ENCODE measurements at places on chromosomes 16 and 17.

DNA sequence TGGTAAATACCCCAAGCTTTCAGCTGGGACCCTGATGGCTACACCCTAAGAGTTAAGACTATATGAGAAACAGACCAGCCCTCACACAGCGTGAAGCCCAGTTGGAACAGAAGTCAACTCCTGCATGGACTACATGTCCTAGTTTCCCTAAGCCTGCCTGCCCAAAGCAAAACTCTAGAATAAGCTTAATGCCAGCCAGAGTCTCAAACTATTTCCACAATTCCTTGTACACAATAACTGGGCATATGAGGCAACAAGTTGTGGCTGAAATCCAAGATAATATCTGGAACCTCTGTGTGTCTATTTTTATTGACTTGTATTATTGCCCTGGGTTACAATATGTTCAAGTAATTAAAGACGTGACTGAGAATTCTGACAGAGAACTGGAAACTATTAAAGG lies 19.4 kb downstream of the MYH10 start:
- no peak for DNase-seq

GRCh38 chr17:36665417-36665816 lies 64.0 kb downstream of the MRM1 start:
- no peak for DNase-seq

- DNase-seq: peak; percentile 30
Measured at GRCh38 chr16:47779201-47780016, 318.3 kb downstream of the PHKB start.

GRCh38 chr17:17073581-17074403 lies 31.5 kb downstream of the MPRIP start:
- no peak for DNase-seq

DNA sequence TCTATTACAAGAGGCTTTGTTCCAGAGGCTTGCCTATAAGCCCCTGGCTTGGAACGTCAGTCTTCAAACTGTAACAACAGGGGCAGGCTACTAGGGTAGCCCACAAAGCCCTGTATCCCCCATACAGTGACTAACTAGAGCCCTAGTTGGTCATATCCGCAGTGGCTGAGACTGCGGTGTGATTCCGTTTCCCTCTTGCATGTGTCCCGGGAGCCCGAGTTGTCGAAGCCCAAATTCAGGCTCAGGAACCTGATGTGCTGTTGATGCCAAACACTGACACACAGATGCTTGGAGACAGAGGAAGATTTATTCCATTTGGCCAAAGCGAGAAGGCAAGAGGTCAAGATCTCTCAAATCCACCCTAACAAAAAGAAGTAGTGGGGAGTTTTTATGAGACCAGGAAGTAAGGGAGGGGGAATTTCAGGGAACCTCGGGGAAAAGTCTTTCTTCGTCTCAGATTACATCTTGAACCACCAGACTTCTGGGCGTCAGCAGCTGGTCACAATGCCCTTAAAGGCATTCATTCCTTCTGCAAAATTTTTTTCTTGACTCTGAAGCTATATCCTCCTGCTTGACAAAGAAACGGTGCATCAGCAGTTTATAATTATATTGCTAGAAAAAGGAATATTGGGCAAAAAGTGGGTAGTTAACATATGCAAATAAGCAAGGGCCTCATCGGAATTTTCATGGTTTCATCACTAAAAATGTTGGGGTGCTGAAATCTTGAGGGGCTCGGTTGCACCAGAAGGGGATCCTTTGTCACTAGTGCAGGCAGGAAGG lies 879 bp downstream of the SLFN5 start:
- DNase-seq: peak; percentile 79

DNA sequence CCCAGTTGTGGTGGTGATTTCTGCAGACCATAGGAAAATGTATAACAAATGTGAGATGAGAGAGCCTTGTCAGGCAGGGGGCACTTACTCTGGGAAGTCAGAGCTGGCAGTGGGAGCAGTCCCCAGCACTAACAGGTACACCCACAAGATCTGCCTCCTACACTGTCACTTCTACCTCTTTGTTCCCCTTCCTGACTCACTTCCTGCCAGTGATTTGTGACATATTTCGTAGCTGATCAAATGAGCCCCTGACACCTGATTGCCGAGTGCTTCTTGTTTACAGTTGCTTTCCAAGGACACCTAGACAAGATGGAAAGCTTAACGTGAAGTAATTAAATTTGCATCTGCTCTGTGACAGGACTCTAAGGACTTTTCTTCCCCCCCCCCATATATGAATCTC lies 40.5 kb downstream of the FTO start:
- DNase-seq: no peak

DNA sequence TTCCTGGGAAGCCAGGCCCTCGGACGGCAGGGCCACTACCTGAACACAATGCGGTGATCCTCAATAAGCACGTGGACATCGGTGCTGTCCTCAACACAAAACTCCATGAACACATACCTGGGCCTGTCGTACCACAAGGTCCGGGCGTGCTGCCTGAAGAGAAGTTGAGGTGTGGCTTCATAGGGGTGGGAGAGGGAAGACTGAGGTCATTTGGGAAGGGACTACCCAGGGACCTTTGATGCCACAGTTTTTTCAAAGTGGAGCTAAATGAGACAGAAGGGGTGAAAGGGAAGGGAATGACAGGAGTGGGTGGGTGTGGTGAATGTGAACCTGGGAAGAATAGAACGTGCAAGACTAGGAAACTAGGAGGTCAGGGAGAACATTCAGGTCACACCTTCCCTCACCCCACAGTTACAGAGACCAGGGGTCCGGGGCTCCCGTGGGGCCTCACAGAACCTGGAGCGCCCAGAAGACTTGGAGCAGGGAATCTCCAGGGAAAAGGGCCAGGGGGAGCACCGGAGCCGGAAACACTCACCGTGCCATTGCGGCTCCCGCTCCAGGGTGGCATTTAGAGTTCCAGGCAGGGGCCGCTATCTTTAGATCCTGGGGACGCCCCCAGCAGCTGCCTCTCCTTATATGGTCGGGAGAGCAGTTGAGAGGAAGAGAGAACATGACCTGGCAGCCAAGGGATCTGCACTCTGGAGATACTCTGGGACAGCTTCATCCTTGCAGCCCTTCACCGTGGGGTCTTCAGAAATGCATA lies at the start of gene PTGES3L:
TSS of gene PTGES3L (minus strand) at position 570 of the 763 bp plus-strand sequence. CDS start at position 543, 27 bp downstream.
- peak; percentile 25 for DNase-seq

DNA sequence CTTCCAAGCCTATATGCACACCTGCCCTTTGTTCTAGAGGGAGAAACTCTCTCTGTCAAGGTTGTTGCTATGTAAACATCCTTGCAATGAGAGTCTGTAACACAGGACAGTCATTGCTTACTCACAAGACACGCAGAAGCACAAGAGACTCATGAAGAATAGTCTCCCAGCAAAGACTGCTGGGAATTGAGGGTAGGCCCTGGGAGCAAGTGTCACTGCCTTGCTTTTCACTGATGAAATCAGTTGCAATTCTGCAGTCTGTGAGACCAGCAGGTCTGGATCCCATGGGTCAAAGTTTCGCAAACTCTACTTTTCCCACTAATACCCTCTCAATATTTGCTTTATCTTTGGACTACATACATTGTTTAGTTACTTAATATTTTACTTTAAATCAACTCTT lies 177.4 kb downstream of the FTO start:
- no peak for DNase-seq

Measured in inflammatory macrophage treated with lipopolysaccharide for 4 hours (primary cell).